ENCODE measurements at places on chromosomes 5 and 9.

GRCh38 chr9:36874921-36875320 is 159.1 kb downstream of the PAX5 start:
- no peak for DNase-seq

GRCh38 chr9:92270511-92270910 is 23.0 kb downstream of the IARS1 start:
- no peak for DNase-seq

- no peak for DNase-seq
These were observed 33.4 kb downstream of the GRIA1 start for GRCh38 chr5:153523831-153524230.

DNA sequence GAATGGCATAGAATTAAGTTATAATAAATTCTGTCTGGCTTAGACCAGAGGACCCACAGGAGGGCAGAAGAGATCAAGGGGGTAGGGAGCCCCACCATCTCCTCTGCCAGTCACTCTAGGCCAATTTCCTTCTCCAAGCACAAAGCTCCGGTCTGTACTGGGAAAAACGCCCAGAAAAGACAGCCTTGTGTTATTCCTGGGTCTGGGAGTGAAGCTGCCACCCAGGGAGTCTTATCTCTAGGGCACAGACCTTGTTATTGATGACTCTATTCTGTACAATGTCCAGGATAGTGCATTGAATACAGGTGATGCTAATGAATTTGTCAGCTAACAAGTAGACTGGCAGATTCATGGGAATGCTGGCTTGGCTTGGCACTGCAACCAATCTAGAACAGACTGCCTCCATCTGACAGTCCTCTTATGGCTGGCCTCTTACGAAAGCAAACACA is 60.7 kb downstream of the MED27 start:
- peak; percentile 63 for DNase-seq

GRCh38 chr9:115980976-115981375 is 172.6 kb upstream of the PAPPA start:
- DNase-seq, result no peak

GRCh38 chr9:88747768-88748167 is 212.8 kb downstream of the NXNL2 start:
- DNase-seq, result no peak

DNA sequence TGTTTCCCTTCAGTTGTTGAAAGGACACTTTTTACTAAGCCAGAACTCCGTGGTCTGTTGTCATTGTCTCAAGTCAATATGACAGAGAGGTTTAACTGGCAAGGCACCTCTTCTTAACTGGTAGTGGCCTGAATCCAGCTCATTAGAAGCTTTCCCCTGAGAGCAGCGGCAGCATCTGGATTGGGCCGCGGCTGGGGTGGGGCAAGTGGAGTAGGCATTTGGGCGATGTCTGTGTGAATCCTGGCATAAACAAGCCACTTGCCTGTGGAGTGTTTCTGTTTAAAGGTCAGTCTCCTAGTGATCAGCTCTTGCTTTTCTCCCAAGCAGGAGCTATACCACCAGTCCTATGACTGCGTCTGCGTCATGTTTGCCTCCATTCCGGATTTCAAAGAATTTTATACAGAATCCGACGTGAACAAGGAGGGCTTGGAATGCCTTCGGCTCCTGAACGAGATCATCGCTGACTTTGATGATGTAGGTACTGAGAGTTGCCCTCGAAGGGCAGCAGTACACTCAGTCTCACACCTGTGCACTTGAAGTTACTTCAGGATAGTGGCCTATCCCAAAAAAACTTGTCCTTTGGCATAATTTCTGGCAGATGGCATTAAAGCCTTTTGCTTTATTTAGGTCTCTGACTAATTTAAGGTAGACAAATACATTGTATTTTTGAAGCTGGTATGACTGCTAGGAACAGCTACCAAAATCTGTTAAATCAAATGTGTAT is 48.9 kb downstream of the CFAP90 start:
- peak; percentile 35 for DNase-seq

GRCh38 chr5:113293068-113293974 is 141.5 kb downstream of the TSSK1B start:
- no peak for DNase-seq

- DNase-seq, result no peak
These were observed 9.3 kb upstream of the ROPN1L start for GRCh38 chr5:10432059-10433008.
